ENCODE measurements at places on chromosomes 5 and 9.

- no peak for DNase-seq
These were observed 405.1 kb upstream of the KLF4 start for GRCh38 chr9:107894572-107895261.

GRCh38 chr9:135507104-135508035, 6.9 kb downstream of the MRPS2 start:
- no peak for DNase-seq

DNA sequence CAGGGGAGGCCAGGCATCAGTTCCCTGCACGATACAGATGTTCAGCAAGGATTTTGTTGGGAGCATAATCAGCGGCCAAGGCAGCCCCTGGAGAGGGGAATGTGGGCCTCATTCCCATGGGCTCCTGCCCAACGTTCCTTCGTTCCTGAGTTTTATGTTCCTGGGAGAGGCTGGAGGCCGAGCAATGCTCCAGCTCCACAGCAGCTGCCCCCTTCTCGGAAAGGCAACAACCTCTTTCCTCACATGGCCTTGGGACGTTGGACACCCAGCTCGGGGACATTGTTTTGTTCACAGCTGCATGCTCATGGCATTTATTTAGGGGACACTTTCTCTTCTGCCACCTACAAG, 63.8 kb upstream of the COL15A1 start:
- DNase-seq = no peak

DNA sequence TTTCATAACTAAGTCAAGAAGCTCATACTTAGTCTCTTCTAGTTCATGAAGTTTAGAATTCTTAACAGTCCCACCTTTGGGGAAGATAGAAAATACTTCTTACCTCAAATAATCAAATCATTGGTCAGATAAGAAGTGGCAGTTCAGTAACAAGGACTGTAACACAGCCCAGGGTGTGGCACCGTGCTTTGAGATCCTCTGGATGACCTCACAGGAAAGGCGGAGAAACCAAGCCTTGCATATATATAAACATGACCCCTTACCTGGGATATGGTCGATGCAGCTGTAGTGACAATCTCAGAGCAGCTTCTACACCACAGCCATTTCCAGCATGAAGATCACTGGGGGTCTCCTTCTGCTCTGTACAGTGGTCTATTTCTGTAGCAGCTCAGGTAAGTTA, at the start of gene SPINK7:
Gene SPINK7 (plus strand): TSS at position 271 of the 400 bp plus-strand sequence. CDS start 61 bp downstream, at position 332.
- no peak for DNase-seq

All from tibial nerve (tissue), 4 donors.